ENCODE measurements at places on chromosomes 5 and 9. TPM values are rescaled to one million over a fixed set of nuclear protein-coding genes. Genes with fewer than 3 reads are reported as not detected.

The MAP1B gene
- total RNA-seq, result not detected

DNA sequence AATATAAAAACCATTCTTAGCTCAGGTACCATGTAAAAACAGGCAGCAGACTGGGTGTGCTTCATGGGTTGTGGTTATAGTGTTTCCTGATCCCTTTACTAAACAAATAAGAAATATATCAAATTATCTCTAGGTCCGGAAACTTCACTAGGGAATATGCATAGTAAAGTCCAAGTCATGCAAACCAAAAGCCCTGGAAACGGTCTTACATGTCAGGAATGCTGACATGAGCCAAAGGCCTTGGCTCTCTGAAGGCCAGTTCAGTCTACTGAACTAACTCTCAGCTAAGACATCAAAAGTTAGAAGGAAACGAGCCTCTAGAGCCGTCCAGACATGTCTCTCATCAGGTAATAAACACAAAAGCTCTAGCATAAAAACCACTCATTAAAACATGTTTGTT, 778.9 kb upstream of the ZNF608 start:
- no peak for DNase-seq

DNA sequence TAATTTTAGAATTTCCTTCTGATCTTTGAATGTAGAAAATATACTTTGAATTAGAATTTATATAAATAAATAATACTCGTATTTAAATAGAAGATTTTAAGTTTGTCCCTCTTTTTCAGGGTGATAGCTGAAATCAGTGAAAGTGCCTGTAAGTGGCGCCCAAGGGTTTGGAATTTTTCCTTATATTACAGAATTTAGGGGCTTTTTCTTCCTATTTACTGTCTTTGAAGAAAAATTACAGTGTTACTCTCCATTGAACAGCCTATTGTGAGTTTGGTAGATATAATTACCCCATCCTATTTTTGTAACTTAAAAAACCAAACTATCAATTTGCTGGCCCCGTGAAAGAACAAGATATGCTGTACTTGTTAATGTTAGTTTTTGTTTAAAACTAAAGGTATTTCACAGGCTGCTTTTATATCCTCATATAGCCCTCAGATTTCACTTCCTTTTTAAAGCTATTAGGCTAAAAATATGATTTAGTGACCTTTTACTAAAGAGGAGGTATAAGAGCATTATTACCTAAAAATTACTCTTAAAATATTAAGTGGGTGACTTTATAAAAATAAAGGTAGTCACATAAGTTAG, 3.2 kb downstream of the MAP3K1 start:
- DNase-seq, result no peak

GRCh38 chr5:39040875-39041274, 33.3 kb downstream of the RICTOR start:
- no peak for DNase-seq

DNA sequence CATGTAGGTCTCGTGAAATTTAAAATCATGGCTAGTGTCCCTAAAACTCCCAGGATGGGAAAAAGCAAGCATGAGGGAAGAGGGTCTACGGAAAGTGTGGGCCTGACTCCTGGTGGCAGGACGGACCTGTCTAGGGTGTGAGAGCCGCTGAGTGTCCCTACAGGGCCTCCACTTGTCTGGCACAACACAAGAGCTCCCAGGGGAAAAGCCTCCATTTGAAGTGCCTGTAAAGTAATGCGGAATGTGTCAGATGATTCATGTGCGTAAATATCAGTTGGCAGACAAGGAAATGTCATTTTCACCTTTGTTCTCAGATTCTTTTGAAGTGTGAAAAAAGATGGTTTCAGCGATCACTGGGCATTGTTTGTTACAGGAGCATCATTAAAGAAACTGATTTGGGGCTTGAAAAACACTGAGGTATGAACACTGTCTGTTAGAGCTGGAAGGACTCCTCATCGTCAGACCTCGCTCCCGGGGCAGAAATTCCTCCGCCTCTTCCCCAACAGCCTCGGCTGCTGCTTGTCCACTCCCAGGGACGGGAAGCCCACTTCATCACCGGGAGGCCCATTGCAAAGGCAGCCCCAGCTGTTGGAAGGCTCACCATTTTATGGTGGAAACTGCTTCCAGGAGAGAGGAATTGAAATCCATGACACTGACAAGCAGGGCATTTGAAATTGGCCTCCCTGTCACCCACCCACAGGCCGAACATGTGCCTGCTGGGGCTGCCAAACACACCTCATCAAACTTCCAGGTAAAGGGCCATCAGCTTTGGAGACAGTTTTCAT, 240.8 kb downstream of the FSTL4 start:
- DNase-seq, result no peak

DNA sequence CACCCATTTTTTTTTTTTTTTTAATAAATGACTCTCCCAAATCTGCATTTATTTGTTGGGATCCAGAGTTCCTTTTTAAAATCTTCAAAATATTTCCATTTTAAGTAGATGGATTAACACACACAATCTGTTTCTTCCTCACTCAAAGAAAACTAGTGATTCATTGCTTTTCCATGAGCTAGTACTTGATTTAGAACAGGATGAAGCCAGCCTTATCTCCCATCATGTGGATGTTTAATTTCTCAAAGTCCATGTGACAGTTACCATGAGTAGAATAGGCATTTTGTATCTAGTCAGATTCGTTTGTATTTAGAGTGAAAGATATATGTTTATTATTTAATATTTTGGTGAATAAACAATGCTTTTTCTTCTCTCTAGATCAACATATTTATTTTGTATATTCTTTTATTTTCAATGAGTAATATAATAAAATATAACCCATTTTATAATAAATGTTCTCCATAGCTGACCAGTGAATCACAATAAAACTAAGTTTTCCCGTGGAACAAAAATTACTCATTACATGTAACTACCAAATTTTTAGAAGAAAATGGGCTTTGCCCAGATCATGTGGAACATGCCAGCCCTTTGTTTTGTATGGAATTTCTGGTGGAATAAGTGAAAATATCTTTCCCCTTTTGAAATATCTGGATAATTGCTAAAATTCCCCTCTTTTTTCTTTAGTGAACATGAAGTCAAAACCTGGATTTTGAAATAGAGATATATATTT, 54.9 kb upstream of the RPS23 start:
- no peak for DNase-seq

Data from natural killer cell (primary cell).